ENCODE measurements at places on chromosomes 3 and 15.

DNA sequence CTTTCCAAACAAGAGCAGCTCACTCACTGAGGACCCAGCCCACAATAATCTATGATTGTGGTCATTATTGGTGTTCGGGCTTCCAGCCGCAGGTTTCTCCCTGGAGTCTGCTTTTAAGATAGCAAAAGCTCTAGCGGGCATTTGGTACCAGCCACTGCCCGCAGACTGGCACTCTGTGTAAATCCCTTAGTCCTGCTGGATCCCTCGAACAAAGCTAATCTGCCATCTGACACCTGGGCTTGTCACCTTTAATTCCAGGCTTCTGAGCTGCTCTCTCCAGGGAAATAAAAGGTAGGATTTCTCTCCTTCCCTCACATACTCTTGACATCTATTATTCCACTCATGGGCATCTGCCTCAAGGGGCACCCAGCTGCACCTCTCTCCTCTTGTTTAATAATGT, 158.7 kb downstream of the PDCD6IP start:
- DNase-seq, result no peak

- peak; percentile 9 for DNase-seq
These were observed 3.0 kb upstream of the NECTIN3 start for GRCh38 chr3:111068574-111068973.

GRCh38 chr15:61989667-61990066, 70.6 kb downstream of the VPS13C start:
- no peak for DNase-seq

DNA sequence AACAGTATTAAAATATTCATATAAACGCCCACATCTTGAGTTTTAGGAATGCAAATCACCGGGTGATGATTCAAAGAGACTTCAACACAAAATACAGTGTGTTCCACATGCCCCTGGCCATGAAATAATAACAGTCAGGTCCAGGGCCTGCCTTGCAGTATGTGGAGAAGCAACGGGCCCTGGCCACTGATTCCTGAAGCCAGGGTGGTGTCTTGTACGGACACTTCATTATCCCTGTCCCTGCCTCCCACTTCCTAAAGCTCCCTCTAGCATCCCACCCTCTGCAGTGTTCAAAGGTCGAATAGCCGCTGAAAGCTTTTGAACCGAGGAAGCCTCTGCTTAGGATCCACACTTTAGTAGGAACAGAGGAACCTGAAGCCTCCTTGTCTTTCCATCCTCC, 50.4 kb upstream of the PCSK6 start:
- no peak for DNase-seq

DNA sequence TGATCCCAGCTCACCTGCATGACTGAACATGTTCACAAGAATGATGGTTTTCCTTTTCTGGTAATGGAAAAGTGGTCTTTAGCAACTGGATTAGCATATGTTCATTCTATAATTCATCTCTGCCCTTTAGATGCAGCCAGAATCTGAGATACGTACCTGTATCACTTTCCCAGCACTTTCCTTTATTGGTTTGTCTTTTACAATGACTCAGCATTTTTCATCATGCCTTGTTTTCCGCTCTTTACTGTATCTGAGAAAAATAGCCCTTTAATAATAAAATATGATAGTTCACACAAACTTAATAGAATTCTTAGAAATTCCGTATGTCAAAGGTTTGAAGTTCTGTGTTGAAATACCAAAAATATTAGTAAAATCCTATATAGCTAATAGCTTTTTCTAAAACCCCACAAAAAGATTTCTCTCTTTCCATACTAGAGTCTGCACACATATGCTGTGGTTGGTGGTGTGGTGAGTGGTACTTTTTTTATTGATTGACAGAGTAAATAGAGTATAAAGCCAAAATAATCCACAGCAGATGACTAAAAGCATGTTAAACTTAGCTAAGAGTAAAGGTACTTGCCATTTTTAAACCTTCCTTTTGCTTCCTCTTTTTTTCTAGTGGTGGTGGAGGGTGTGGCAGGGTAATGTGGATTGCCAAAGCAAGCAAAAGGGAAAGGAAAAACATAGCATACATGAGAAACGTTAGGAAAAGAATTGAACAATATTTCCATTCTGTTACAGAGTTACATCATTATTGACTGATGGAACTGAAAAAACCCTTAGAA, 328.9 kb upstream of the RBMS3 start:
- DNase-seq, result no peak

DNA sequence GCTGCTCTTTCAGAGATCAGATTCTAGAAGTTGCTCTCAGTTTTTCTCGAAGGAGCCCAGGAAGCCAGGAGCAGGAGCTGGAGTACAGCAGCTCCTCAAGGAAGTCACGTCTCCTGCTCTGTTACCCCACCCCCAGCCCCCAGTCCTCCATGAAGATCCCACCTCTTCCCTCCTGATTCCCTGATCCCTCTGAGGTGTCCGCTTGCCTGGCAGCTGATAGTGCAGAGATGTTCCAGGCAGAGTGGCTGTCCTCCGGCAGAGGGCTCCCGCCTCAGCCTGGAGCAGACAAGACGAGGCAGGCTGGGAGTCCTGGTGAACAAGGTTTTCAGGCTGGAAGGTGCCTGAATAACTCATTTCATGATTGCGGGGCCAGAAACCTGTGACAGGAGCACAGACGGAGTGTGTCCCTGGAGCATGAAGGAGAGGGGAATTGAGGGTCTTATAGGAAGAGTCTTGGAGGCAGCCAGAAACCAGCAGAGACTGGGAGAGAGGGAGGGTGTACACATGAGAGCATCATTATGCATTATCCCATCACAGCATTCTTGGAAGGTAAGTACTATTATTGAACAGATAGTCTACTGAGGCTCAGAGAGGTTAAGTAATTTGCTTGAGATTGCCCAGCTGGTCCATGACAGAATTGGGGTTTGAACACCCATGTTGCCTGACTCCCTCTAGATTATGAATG, 1.2 kb downstream of the HRH1 start:
- peak; percentile 34 for DNase-seq

DNA sequence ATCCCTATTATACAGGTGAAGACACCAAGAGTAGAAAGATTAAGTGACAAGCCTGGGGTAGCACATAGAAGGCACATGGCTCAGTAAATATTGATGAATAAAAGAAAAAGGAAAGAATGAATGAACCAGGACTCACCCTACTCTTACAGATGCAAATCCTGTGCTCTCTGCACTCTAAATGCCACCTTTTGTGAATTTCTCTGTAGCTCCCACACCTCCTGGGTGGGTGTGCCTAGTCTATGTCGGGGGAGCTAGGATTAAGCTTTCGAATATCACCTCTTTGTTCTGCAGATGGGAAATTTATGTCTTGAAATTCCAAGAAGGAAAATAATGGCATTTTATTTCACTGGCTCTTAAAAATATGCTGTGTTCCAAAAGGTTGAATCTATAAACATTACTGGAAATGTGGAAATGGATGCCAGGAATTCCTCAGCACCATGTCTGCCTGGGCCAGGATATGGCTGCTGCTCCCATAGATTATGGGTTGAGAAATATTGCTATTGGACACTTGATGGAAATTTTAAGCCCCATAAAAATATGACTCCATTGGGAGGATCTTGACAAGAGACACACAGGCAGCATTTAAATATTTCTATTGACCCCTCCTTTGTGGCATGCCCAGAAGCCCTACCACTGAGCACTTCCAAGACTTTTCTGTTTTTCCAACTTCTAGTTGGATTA, 43.3 kb downstream of the CCNB2 start:
- DNase-seq, result no peak

- no peak for DNase-seq
These were observed 15.1 kb upstream of the PRICKLE2 start for GRCh38 chr3:64240396-64240795.

- DNase-seq, result no peak
These were observed 35.8 kb downstream of the MLH1 start for GRCh38 chr3:37029111-37029510.

DNA sequence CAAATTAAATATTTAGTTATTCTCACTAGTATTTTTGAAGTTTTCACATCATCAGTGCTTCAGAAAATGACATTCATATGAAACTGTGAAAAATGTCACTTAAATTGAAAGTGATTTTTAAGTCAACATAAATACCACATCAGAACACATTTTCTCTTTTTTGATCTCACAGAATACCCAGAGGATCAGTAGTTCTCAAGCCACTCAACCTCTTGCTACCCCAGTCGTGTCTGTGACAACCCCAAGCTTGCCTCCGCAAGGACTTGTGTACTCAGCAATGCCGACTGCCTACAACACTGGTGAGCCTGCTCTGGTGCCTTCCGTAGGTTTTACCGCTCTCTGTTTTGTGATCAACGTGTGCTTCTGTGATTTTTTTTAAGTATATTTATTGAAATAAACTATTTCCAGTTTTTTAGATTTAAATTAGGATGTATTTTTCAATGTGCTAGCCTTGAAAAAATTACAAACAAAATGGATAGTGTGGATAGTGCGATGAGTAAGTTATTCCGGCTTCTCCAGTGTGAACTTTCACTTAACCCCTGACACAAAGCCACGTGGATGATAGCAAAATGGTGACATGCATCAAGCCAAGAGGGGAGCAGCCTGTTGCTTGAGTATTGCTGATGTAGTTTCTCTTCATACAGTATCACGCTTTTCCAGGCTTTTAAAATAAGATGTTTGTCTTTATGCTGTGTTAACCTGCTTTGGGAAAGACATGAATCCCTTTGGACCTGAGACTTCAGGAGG, 26.5 kb downstream of the LYSMD4 start:
- DNase-seq, result no peak

GRCh38 chr3:134190250-134190649, 60.4 kb downstream of the RYK start:
- no peak for DNase-seq

DNA sequence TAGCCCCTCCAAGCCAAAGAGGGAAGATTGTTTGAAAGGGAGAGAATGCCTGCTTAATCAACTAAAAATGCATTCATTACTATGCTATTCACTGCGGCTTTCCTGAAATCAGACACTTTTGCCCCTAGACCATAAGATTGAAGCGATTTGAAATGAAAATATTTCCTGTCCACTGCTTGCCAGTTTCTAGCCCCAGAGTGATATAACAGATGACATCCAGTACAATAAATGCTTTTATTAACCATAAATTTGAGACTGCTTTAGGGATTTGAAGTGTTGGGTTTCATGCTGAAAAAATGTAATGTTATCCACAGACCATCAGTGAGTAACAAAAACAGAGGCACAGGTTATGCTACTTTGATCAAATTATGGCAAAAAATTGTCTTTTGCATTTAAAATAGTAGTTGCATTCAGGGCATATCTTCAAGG, 14.1 kb downstream of the IL17RD start:
- no peak for DNase-seq

DNA sequence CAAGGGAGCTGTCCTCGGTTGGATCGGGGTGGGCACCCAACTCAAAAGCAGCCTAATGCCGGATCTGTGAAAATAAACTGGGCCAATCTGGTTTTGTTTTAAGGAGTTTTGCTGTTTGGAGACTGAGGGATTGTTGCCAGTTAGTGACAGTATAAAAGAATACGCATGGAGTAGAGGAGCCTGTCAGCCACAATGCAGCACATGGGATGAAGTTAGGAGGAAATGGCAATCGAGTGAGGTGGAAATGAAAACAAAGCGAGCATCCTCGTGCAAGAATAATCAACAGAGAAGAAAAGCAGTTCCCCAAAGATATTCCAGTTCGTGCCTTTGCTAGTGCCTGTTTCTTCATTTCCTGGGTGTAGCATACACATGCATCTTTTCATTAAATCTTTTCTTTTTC, 108.4 kb upstream of the RORA start:
- DNase-seq, result no peak

DNA sequence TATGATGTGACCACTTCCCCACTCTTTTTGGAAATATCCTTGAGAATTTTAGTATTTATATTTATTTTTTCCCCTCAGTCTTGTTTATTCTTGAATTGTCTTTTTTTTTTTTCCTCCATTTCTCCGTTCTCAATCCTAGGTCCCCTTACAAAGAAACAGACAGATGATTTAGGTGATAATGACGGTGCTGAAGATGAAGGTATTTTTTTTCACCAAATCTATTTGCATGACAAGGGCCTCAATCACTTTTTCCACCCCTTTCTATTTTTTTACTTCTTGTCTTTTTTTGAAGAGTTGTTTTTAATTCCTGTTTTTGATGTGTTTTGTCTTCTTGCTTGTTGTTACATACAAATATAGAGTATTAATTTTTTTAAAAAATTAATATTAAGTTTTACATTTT, 402.6 kb downstream of the NLGN1 start:
- no peak for DNase-seq

DNA sequence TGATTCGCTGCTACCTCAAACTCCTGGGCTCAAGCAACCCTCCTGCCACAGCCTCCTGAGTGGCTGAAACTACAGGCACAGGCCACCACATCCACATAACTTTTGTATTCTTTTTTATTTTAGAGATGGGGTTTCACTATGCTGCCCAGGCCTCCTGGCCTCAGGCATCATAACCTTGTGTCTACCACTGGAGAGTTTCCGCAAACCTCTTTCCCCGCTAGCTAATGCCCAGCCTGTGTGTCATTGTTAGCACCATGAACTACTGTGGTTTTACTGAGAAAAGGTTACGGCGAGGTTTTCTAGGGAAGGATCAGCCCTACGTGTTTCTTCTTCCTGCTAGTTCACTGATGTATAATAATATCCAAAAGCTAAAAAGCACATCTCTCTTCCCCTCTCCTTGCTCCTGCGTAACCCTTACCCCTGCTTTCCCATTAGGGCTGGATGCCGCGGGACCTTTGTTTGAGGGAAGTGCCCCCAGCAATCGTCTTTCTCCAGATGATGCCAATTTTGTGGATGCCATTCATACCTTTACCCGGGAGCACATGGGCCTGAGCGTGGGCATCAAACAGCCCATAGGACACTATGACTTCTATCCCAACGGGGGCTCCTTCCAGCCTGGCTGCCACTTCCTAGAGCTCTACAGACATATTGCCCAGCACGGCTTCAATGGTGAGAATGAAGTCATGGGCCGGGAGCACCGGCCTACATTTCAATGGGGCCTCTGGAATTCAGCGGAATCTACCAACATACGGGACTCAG, 113.7 kb downstream of the LIPC start:
- DNase-seq, result no peak

GRCh38 chr15:81889485-81889881, 156.3 kb downstream of the MEX3B start:
- no peak for DNase-seq

DNA sequence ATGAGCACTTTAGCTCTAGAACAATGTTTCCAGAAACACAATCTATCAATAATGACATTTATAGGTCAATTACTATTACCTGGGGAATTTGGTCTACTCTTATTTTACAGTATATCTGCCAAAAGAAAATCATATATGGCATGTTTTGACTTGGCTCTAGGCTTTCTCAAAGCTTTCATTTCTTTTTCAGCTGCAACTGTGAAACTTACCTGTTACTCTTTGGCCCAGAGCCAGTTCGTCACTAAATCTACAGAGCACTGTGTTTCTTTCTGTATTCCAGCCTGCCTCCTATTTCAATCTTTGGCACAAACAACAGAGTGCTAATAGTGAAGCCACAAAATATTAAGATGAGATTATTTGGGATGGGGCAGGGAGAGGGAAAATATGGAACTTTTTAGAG, 76.0 kb downstream of the P2RY1 start:
- DNase-seq, result no peak

DNA sequence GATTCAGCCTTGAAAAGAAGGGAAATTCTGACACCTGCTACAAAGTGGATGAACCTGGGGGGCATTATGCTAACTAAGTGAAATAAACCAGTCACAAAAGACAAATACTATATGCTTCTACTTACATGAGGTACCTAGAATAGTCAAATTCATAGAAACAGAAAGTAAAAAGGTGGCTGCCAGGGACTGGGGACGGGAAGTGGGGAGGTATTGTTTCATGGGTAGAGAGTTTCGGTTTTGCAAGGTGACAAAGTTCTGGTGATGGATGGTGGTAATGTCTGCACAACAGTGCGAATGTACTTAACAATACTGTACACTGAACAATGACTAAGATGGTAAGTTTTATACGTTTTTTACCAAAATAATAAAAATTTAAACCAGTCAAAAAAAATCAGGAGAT, 4.8 kb downstream of the IDH2 start:
- no peak for DNase-seq

All from COR-L47 (cell line).